Right lung (tissue), 10 donors: ENCODE measurements at places on chromosomes 1 and 21. TPM values are rescaled to one million over a fixed set of nuclear protein-coding genes. Genes with fewer than 3 reads are reported as not detected.

Gene PTGS2
- polyA plus RNA-seq = 4.0 TPM

Gene SWT1
- polyA plus RNA-seq = 6.6 TPM

Gene MFAP2
- polyA plus RNA-seq = 225 TPM

- no peak for DNase-seq
These were observed 751.3 kb upstream of the NEGR1 start for GRCh38 chr1:73033640-73034039.

DNA sequence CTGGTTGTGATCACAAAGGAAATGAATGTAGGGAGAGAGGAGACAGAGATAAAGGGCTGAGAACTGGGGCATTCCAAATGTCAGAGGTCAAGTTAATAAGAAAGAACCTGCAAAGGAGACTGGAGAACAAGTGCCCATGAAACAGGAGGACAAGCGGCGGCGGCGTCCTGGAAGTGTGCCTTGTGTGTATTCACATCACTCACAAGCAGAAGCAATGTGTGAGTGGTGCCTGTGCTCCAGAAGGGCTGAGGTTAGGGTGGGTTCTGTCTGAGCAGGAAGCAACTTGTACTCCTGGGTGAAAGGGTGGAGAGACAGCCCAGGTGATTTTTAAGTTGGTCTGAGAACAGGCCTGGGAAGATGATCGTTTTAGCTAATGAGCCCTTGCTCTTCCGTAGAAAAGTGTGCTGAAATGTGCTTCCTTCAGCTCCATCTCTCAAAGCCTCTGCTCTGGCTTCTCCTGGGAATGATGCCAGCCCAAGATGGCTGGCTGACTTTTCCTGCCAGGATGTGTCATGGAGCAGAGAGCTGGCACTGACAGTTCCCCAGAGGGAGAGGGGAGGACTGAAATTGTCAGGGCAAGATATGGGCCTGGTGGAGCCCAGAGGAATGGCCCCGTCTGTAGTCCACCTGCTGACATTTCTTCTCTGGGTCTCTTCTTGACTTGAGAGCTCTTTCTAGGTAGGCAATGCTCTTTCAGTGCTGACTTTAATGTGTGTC lies 25.1 kb upstream of the PLEKHA6 start:
- no peak for DNase-seq

Gene TAL1
- 8.4 TPM for polyA plus RNA-seq

Gene RPS27
- polyA plus RNA-seq = 4,235 TPM

GRCh38 chr21:26408511-26408910 lies 164.6 kb downstream of the CYYR1 start:
- no peak for DNase-seq

DNA sequence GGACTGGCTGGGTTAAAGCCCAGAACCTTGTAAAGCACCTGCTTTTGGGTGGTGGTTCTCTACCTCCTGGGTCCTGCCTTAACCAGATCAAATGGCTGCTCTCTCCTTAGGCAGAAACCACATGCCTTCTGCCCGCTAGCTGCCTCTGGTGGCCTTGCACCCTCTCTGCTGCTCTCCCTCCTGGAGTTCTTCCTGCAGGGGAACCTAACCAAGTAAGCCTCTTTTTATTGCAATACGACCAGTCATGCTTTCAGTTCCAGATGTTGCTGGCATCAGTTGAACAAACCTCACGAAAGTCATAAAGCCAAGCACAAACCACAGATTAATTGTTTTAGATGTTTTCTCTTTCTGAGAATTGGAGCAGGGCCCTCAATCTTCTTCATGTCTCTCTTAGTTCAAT lies 118.9 kb downstream of the GDAP2 start:
- DNase-seq = no peak

- DNase-seq = no peak
These were observed 93.2 kb downstream of the TBX19 start for GRCh38 chr1:168373869-168374268.

Gene KLHDC9
- 8.0 TPM for polyA plus RNA-seq

GRCh38 chr1:222653178-222653827 lies 35.4 kb downstream of the MIA3 start:
- no peak for DNase-seq

- DNase-seq = peak; percentile 35
These were observed 117.7 kb downstream of the CTH start for GRCh38 chr1:70528590-70529333.
